ENCODE measurements at places on chromosomes 16 and 17.

- DNase-seq, result peak; percentile 24
These were observed at the start of gene EVI2B for GRCh38 chr17:31313982-31314781. EVI2B (minus strand) TSS chr17:31314054; CDS start chr17:31305609, 8,445 bp downstream.

GRCh38 chr17:41678411-41678906 is 10.2 kb upstream of the EIF1 start:
- no peak for DNase-seq

- no peak for DNase-seq
These were observed 60.6 kb downstream of the TNFRSF13B start for GRCh38 chr17:16911141-16911937.

DNA sequence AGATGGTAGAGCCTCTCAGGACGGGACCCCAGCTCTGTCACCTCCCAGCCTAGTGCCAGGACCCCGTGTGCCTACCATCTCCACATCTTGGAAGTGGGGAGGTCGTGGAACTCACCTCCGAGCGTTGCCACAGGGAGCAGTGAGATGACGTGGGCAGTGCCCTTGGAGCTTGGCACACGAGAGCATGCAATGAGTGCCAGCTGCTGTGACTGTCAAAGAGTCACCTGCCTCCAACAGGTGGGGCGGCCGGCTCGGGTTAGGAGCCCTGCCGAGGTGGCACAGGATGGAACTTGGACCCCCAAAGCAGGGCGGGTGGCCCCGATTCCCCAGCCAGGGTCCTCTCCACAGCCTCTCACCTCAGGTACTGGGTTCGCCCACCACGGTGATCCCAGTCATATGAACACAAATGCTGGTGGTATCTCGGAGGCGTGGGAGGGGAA is 5.5 kb downstream of the VPS4A start:
- DNase-seq, result no peak

DNA sequence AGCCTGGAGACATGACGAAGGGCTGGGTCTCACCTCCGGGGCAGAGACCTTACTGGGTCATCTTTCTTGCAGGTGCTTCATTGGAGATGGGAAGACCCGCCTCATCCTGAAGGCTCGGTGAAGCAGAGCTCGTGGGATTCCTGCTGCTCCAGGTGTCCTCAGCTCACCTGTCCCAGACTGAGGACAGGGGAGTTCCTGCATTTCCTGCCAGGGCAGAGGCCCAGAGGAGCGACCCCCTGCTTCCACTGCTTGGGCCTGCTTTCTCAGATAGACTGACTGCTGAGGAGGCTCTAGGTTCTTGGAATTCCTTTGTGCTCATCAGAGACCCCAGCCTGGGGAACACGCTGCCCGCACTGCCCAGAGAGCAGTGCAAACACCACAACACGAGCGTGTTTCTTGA is 11.6 kb downstream of the AQP8 start:
- DNase-seq, result no peak

DNA sequence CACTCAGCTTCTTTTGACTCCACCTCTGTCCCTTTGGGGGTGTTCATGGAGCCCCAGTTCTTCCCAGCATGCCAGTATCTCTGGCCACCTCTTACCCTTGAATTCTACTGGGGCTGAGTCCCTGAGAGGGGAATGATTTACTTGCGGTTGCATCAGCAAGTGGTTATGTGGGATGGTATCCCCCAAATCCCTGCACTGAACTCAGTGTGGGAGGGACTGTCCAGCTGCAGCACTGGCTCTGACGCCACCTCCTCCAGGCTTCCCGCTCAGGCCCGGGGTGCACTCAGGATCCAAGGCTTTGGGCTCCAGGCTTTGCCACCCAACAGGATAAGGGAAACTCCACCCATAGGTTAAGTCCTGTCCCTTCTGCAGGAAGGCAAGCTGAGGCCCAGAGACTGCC is 21.1 kb upstream of the BRD7 start:
- DNase-seq, result no peak
